ENCODE measurements at places on chromosomes 1 and 21.
A peak's percentile ranks its signal among the peaks of the same experiment; 100 is the strongest.

DNA sequence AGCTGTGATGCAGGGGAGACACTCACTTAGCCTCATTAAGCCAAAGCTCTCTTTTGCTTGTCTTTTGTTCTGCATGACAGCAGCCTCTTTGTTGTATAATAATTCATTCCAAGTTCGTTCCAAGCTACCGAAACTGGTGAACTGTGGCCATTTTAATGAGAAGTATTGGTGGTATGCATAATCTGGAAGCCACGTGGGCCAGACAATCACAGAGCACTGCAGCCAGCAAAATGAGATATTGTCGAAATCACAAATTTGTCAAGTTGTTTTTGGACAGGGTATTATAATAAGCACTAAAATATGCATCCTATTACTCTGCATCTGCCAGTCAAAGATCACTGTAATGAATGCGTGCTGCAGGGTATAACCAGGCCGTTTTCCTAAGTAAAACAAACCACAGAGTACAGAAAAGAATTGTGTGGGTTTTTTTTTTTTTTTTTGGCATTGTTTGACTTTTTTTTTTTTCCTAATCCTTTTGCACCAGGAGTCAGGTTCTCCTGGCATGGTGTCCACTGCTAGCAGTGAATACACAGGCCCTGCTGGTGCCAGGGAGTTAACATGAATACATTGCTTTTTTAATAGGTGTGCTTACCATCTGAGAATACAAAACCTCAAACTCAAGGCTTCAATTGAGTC, 423.9 kb downstream of the PTBP2 start:
- no peak for DNase-seq

GRCh38 chr1:8443558-8444194, 125.8 kb downstream of the SLC45A1 start:
- no peak for DNase-seq

DNA sequence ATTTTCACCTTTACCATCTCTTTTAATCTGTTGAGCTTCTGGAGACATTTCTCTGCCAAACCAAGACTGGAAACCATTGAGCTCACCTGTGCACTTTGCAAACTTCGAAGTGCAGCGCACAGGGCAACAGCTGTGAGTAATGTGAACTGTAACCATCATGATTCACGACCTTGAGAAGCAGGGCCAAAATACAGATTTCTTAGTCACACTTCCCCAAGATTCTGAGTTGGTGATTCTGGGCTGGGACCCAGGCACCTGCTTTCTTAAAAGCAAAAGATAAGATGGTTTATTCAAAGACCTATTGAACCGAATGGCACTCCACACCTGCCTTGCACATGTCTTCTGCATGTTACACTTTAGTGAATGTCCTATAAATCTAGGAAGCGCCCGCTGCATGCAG, 10.2 kb downstream of the AGTRAP start:
- DNase-seq, result no peak

- DNase-seq, result no peak
Observed at GRCh38 chr21:17729455-17729854, 89.7 kb downstream of the C21orf91 start.

DNA sequence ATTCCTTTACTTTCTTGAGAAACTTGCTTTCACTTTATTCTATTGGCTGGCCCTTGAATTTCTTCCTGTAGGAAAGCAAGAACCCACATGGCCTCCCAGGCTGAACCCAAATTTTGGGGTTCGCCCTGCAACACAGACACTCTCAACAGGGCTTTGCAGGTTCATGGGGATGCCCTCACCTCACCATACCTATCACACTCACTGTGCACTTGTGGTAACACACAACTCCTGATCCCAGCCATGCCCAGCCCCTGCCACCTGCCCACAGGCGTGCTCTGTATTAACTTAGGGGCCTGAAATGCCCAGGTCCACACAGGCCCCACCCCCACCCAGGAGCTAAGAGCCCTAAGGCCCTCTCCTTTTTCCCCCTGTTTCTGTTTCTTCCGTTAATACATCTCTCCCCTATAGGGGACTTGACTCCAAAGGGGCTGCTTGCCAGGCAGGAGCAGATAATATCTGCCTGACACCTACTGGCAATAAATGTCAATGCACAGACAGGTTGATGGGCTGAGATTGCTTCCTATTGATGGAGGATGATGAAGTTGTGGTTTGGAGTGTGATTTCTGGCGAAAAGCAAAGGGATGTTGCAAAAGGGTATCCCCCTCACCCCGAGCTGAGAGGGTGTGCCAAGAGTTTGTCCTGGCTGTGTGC, 171.5 kb downstream of the AJAP1 start:
- DNase-seq, result no peak

- DNase-seq, result no peak
Observed at GRCh38 chr1:110787328-110788071, 85.4 kb upstream of the CD53 start.

DNA sequence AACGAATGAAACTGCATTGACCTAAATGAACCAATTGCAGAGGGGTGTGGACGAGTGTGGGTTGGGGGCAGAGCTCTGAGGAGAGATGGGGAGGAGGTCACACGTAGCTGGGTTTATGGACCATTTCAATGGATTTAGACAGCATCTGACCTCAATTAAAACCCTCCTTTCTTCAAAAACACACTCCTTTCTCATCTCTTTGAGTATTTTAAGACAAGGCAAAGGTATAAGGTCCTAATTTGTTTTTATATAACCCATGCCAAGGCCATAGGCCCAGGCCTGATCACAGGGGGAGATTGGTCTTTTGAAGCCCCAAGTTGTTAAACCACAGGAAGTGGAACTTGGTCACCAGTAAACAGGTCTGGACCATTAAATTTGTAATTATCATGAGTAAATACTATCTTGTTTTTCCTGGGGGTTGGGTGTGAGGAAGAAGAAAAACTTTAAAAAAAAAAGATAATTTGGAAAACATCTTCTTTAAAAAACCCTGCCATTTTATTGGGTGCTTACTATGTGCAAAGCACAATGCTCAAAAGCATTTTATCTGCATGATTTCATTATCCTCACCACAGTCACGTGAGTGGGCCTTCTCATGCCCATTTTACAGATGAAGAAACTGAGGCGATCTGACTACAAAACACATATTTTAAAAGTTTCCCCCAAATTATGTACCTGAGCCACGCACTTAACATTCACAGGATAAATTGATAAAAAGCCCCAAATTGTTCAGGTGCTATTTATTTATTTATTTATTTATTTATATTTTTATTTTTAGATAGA, 8.9 kb upstream of the INAVA start:
- DNase-seq, result no peak

- no peak for DNase-seq
Observed at GRCh38 chr1:176857632-176858031, 306.9 kb downstream of the ASTN1 start.

DNA sequence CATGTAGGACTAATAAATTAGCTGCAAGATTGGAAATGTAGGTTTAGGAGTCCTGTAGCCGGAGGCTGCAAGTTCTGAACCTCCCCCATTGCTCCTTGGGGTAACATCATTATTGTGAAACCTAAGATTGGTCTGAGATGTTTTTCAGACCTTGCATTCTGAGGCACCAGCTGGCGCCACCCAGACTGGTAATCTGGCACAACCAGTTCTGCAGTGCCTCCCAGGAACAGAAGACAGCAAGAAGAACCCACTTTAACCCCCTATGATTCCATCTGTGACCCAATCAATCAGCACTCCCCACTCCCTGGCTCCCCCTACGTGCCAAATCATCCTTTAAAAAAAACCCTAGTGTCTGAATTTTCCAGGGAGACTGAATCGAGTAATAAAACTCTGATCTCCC, 11.6 kb upstream of the DNAJC6 start:
- no peak for DNase-seq

GRCh38 chr21:25313829-25314228, 293.5 kb downstream of the MRPL39 start:
- no peak for DNase-seq

DNA sequence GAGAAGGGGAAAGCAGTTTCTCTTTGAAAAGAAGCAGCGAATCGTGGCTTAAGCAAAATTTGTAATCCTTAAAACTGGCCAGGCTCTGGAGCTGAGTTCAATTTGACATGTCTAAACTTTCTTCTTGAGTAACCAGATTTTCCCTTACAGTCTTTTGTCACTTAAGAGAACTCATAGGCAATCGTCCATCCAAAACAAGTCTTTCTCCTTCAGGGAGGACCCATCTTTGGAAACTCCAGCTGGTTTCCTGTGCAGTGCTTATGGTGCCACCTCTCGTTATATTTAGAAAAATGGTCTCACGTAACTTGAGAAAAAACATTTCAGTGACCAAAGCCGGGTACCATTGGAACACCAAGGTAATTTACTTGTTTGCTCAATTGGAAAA, 1.8 kb upstream of the PTTG1IP start:
- DNase-seq, result no peak

DNA sequence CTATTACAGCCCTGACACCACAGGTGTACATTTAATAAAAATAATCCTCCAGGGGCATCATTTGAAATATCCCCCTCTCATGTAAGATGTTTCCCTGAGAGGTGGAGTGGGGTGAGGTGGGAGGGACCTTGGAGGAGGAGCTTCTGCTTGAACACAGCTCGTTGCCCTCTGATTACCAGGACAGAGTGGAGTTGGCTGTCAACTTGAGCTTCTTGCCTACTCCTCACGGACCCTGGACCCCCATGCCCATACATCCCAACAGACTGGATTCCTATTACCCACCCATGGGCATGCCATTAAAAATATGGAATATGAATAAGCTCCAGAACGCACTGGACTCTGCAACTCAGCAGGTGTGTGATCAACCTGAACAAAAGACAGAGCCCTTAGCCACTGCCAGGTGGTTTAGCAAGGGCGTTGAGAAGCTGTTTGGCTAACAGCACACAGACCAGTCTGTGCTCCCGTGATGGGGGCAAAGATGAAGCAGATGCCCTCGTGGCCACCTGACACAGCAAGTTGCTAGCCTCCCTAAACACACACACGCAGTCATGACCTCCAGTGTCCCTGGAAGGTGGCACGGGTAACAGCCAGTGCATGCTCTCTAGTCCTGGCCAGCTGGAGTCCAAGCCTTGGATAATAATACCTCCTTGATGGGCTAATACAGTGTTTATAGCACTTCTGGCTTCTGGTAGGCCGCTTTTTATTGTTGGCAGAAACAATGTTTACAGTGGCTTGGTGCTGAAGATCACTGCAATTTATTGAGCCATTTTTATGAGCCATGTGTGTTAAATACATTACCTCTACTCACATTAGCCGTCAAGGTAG, 155.0 kb downstream of the TOMM20 start:
- peak; percentile 76 for DNase-seq

GRCh38 chr1:246161626-246162025, 345.5 kb downstream of the SMYD3 start:
- no peak for DNase-seq

All from NCI-H1930 (cell line).